Pancreas (tissue), 10 donors: ENCODE measurements at places on chromosomes 6 and 20. TPM values are rescaled to one million over a fixed set of nuclear protein-coding genes. Genes with fewer than 3 reads are reported as not detected.

Gene FOXQ1
- polyA plus RNA-seq = 1.5 TPM

Gene LKAAEAR1
- not detected for polyA plus RNA-seq

Gene OPN5
- not detected for polyA plus RNA-seq

Gene RAB44
- polyA plus RNA-seq = 0.04 TPM

Gene CST4
- not detected for polyA plus RNA-seq
